ENCODE measurements at places on chromosomes 13 and 19. TPM values are rescaled to one million over a fixed set of nuclear protein-coding genes. Genes with fewer than 3 reads are reported as not detected.

DNA sequence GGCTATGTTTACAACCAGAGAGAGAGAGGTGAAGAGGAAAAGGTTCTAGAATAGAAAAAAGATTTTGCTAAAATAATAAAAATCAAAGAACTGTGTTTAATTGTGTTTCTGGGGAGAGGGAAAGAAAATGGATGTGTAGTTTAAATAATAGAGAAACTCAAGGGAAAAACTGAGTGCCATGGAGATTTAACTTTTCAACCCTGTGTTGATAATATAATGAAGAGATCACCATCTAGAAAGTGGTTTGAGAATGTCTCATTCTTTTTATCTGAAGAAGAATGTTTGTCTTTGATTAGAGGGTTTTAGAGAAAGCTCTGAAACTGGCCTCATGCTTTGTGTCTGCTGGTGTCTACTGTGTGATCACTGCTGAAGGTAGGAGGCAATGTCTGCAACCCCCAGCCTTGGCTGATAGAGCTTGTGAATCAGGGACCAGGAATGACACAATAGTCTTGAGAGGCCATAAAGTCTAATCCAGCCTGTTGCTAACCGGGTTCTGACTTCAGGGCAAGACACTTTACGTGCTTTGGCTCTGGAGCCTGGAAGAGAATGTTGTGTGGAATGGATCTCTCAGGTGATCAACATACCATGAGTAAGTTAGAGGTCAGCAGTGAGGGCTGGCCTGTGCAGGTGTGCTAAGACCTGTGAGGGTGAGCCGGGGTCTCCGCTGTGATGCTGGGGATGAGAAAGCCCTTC, 5.4 kb downstream of the COL4A2 start:
- DNase-seq, result no peak

Gene SPACA4
- not detected for total RNA-seq

Gene PINLYP
- total RNA-seq, result 19.3 TPM

- DNase-seq, result no peak
Measured at GRCh38 chr19:4730740-4731171, 7.1 kb upstream of the DPP9 start.

DNA sequence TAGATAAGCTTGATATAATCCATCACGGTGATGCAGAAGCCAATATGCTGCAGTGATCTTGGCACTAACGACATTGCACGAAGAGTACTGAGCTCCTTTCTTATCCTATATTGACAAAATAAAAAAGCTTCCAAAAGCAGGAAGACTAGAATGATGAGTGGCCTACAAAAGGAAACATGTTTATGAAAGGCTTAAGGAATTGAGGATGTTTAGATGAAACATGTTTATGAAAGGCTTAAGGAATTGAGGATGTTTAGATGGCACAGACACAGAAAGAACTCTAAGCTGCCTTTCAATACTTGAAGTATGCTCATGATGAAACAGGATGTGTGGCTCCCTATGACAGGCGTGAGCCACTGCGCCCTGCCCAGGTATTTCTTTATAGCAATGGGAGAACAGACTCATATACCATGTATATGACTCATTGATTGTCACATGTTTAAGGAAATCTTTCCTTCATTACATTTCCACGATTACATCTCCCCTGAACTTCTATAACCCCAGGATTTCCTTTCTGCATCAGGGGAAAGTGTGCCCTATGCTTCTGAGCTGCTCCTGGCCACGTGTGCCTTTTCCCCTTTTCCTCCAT, 690.8 kb upstream of the ARGLU1 start:
- DNase-seq, result no peak

Gene GTF2F2
- 22.7 TPM for total RNA-seq

Gene B3GNT3
- not detected for total RNA-seq

Gene POLRMT
- 23.2 TPM for total RNA-seq

GRCh38 chr13:51910508-51910907, 48.7 kb downstream of the CCDC70 start:
- DNase-seq, result no peak

Gene CEACAM21
- total RNA-seq, result 2.6 TPM

DNA sequence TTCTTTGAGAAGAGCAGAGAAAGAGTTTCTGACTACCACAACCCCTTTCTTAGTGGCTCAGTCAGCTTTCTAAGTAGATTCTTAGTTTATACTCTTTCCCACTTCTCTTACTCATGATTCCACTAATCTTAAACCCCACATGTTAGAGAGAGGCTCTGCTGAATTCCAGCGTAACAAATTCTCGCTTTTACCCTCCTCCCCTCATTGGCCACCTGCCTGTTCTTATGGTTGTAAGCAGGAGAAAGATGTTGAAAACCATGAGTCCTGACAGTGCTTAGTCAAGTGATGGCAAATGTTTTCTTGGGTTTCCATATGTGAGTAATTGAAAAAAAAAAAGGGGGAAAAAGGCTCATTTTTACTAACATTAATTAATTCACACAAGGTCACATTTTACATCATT, 125.9 kb downstream of the ZDHHC20 start:
- DNase-seq, result no peak

Gene MCF2L
- total RNA-seq, result 40.7 TPM

All from thyroid gland (tissue), 4 donors.